ENCODE measurements at places on chromosomes 7 and 10. TPM values are rescaled to one million over a fixed set of nuclear protein-coding genes. Genes with fewer than 3 reads are reported as not detected.

DNA sequence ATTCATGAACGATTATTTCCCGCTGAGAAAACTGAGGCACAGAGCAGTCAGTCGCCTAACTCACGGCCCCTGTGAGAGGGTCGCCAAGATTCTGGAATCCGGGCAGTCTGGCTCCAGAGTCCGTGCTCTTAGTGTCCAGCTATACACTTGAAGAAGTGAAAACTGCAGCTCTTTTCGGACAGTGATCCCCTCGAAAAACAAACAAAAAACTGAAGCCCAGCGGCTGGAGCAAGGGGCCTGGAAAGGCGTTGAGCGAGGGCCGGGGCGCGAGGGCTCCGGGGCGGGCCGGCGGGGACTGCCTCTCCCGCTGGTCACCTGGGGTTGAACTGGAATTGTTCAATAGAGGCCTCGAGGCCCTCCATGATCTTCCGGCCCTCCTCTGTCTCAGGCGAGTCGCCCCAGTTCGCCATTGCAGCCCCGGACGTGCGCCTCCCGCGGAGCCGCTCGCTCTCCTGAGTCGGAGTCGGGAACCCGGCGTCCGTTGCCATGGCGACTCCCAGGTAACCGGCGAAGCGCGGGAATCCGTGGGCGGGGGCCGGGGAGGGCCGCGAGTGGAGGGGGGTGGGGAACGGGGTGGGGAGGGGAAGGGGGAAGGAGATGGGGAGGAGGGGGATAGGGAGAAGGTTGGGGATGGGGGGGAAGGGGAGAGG, 881 bp downstream of the C10orf67 start:
- H3K4me3 ChIP-seq: peak overlapping the region; percentile 55
- H3K36me3 ChIP-seq: no peaks in the 10 kb centered on the region
- H3K27ac ChIP-seq: no peak overlapping the region
- H3K4me1 ChIP-seq: peaks cover 5% of the 10 kb centered on the region

DNA sequence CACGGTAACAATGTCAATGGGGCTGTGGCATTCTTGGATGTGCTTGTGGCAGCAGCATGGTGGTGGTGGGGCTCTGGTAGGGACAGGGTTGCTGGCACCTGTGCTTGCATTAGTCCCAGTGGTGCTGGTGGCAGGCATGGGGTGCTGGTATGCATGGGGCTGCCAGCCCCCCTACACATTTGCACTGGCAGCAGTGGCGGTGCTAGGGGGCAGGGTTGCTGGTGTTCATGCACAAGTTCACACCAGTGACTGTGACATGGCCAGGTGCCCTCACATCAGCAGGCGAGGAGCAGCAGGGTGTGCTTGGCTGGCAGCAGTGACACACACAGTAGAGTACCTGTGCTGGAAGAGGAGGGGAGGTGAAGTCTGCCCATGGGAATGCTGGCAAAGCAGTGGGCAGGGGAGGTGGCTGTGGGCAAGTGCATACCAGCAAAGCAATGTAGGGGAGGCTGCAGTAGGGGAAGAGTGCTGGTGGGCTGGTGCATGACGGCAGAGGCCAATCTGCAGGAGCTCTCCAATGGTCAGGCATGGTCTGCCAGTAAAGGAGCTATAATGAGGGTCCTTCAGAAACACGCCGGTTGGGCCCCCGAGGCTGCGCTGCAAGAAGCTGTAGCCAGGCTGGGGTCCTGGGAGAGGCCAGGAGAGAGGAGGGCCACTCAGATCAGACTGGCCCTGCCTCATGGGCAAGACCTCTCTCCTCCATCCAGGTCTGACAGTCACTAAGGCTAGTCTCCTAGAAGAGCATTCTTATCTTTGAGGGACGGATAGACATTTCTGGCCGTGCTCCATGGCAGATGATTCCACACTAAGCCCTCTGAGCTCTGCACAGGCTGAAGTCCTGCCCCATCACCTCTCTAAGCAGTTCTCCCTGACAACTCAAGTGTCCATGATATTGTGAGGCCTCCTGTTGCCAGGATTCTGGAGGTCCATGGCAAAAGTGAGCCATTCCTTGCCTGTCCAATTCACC, 406.4 kb downstream of the SEMA3D start:
- H3K27ac ChIP-seq: no peak overlapping the region
- H3K27me3 ChIP-seq: no peaks in the 10 kb centered on the region
- H3K4me3 ChIP-seq: no peak overlapping the region
- no peaks in the 10 kb centered on the region for H3K36me3 ChIP-seq

DNA sequence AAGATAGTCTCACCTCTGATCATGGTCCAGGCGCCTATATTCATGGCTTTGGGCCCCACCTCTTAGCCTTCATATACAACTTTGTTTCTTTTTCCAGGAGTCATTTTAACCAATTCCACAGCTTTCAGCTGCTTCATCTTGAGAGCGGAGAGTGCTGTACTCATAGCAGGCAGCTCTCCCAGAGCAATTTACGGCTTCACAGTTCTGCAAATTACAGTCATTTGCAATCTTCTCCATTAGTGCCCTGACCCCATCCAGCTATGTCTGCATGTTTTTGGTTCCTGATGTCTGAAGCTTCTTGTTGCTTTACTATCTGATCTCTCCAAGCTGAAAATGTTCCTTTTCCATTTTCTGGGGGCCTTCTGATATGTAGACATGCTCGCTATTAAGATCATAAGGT, 18.0 kb upstream of the MEST start:
- H3K4me3 ChIP-seq: no peak overlapping the region
- H3K27me3 ChIP-seq: no peaks in the 10 kb centered on the region
- DNase-seq: no peak
- no peak overlapping the region for H3K27ac ChIP-seq
- no peaks in the 10 kb centered on the region for H3K4me1 ChIP-seq

Gene COL1A2
- total RNA-seq: 17.2 TPM

Gene WEE2
- total RNA-seq: not detected

- no peak overlapping the region for H3K4me3 ChIP-seq
- no peaks in the 10 kb centered on the region for H3K27me3 ChIP-seq
- H3K36me3 ChIP-seq: no peaks in the 10 kb centered on the region
- no peak for DNase-seq
These were observed 14.7 kb downstream of the CDNF start for GRCh38 chr10:14822879-14823755.

Gene TAS2R3
- total RNA-seq: 0.60 TPM

Gene CPN1
- 43.4 TPM for total RNA-seq

GRCh38 chr7:2299131-2299829, 15.0 kb downstream of the SNX8 start:
- peak overlapping the region; percentile 53 for H3K27ac ChIP-seq
- H3K4me3 ChIP-seq: no peak overlapping the region
- no peaks in the 10 kb centered on the region for H3K36me3 ChIP-seq
- peak; percentile 37 for DNase-seq
- H3K4me1 ChIP-seq: no peaks in the 10 kb centered on the region

- no peak overlapping the region for H3K4me3 ChIP-seq
- H3K27ac ChIP-seq: no peak overlapping the region
- H3K4me1 ChIP-seq: no peaks in the 10 kb centered on the region
- no peak for DNase-seq
- peaks cover 23% of the 10 kb centered on the region for H3K27me3 ChIP-seq
These were observed 1.6 kb downstream of the UNCX start for GRCh38 chr7:1234049-1234880.

Gene CYP2E1
- total RNA-seq: 3,856 TPM

GRCh38 chr10:30396698-30397097, 37.3 kb upstream of the MAP3K8 start:
- peaks cover 3% of the 10 kb centered on the region for H3K4me1 ChIP-seq
- DNase-seq: no peak
- H3K36me3 ChIP-seq: no peaks in the 10 kb centered on the region
- H3K4me3 ChIP-seq: no peak overlapping the region
